ENCODE measurements at places on chromosomes 3 and 15.

DNA sequence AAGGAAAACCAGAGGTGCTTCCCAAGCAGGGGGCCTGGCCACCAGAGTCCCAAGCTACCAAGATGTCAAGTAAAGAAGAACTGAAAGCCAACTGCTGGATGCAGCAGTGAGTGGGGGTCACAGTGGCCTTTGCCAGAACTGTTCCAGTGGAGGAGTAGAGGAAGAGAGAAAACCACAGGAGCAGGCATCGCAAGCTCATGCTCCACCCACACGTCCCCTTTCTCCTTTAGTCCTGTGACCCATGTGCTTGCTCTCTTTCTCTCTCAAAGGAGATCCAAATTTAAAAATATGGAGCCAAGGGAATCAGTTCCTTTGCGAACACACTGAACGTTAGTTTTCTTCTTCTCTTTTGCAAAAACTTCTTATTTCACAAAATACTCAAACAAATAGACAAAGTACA, 12.4 kb upstream of the ABHD2 start:
- peak; percentile 42 for DNase-seq

DNA sequence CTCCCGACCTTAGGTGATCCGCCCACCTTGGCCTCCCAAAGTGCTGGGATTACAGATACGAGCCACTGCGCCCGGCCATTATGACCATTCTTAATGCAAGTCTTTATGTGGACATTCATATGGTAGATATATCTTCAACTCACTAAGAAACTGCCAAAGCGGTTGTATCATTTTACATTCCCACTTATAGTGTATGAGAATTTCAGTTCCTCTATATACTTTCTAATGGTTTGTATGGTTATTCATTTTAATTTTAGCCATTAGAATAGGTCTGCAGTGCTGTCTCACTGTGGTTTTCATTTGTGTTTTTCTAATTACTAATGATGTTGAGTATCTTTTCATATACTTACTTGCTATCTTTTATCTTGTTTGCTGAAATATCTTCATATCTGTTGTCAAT, 32.5 kb downstream of the TCF12 start:
- no peak for DNase-seq

DNA sequence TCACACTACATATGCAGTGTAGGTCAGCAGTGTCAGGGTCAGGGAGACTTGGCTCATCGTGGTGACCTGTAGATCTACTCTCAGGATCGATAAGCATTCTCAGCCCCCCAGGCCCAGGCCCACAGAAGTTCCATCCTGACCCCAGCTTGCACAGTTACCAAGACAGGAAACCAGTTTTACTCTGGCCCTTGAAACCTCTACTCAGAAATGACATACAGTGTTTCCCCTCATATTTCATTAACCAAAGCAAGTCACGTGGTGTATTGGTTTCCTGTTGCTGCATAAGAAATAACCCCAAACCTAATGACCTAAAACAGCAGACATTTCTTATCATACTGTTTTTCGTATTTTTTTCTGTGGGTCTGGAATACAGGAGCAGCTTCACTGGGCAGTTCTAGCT, 242.2 kb downstream of the SLCO3A1 start:
- peak; percentile 33 for DNase-seq

GRCh38 chr3:170907637-170908234, 701 bp downstream of the EIF5A2 start:
- no peak for DNase-seq

- DNase-seq, result no peak
Measured at GRCh38 chr3:149527531-149528339, 53.2 kb downstream of the TM4SF4 start.
